OCI-M1 (cell line): ENCODE measurements at places on chromosomes 3 and 15.

GRCh38 chr3:47899495-47900108, 96.7 kb downstream of the DHX30 start:
- no peak for DNase-seq

- no peak for DNase-seq
Observed at GRCh38 chr3:186458306-186459107, 85.7 kb downstream of the CRYGS start.

GRCh38 chr3:65971293-65972252, 67.1 kb downstream of the MAGI1 start:
- no peak for DNase-seq

DNA sequence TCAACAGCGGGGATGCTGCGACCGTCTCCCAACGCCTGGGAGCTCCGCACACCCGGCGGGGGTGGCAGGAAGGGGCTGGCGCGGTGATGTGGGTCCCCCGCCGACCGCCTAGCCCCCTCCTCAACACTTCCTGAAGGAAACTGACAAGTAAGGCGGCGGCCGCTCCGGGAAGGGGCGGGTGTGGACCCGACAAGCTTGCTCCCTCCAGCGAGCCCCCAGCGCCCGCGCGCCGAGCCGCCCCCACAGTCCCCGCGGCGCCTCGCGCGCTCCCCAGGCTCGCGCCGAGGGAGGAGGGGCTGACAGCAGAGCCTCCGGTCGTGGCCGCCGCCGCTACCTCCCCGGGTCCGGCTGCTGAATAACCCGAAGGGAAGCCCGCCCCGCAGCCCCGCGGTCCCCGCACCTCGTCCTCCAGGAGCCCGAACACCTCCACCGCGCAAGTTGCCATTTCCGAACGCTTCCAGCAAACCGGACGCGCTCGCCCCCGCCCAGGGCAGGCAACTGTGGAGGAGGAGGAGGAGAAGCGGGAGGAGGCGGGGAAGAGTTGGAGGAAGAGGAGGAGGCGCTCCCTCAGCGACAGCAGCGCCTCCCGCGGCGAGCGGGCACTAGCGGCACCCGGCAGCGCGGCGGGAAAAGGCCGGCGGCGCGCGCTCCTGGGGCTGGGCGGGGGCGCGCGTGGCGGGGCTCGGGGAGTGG, at the start of gene NEDD4:
Gene NEDD4, minus strand, starts transcription at position 502 of the 693 bp plus-strand sequence. Its CDS starts 57 bp downstream, at position 445.
- DNase-seq = peak; percentile 92

GRCh38 chr3:19263606-19264005, 115.3 kb downstream of the KCNH8 start:
- DNase-seq = peak; percentile 42

GRCh38 chr15:65233696-65234095, 22.4 kb upstream of the CILP start:
- no peak for DNase-seq

DNA sequence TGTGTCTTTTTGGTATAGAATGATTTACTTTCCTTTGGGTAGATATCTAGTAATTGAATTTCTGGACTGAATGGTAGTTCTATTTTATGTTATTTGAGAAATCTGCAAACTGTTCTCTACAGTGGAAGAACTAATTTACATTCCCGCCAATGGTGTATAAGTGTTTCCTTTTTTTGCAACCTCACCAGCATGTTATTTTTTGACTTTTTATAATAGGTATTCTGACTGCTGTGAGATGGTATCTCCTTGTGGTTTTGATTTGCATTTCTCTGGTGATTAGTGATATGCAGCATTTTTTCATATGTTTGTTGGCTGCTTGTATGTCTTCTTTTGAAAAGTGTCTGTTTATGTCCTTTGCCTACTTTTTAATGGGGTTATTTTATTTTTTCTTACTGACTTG, 607.2 kb downstream of the OTOL1 start:
- no peak for DNase-seq

DNA sequence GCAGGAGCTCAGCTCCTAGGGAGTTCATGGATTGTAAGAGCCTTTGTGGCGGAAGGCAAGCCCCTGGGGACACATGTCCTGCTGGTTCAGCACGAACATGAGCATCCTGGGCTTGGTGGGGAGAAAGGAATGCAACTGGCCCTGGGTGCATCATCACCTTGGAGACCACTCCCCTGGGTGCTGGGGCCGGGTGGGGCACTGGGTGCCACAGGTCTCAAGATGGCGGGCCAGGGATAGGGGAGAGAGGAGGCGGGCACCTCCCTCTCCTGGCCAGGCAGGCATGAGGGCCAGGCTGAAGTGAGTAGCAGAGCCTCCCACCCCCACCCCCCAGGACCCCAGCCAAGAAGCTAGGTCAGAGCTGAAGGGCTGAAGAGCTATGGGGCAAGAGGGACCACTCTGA, 768 bp downstream of the PCBP4 start:
- no peak for DNase-seq

- no peak for DNase-seq
Observed at GRCh38 chr3:125023833-125024555, 31.8 kb downstream of the HEG1 start.
